ENCODE measurements at places on chromosomes 16 and 17.

GRCh38 chr17:61647047-61647446 lies 56.0 kb upstream of the NACA2 start:
- no peak for DNase-seq

GRCh38 chr16:65576631-65577030 lies 454.8 kb upstream of the CDH11 start:
- no peak for DNase-seq

GRCh38 chr17:5901731-5902130 lies 168.4 kb upstream of the WSCD1 start:
- no peak for DNase-seq

- no peak for DNase-seq
Observed at GRCh38 chr16:50165473-50165872, 12.4 kb downstream of the TENT4B start.

DNA sequence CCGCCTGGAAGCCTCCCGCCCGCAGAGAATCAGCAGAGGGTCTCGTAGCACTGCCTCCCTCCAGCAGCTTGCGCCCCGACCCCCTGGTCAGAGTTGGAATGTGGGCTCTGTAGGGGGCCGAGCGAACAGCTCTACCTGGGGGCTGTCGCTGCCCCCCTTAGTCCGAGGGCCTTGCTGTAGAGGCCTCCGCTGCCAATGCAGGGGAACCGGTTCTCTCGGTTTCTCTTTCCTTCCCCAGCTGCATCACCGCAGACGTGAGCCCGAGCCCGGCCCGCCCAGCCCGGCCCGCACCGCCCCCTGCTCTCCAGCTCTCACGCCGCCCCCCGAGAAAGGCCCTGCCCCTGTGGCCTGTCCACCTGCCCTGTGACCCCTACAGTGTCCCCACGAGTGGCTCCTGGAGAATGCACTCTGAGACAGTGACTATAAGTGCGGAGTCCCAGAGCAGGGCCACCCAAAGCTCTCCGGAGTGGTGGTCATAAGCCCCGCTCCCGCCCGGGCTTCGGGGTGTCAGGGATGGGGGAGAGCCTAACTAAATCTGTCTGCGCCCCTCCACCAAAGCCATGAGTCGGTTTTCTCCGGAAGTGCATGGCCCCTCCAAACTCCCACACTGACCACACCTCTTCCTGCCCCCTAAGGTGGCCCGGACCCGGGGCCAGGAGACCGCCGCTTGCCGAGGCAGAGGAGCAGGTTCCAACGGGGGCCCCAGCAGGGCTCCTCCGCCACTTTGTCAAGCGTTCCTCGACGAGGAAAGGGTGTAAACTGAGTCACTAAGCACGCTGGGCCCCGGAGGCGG lies 1.7 kb downstream of the ARHGAP27 start:
- DNase-seq, result no peak

- no peak for DNase-seq
Observed at GRCh38 chr16:79912592-79913310, 312.2 kb upstream of the MAF start.

DNA sequence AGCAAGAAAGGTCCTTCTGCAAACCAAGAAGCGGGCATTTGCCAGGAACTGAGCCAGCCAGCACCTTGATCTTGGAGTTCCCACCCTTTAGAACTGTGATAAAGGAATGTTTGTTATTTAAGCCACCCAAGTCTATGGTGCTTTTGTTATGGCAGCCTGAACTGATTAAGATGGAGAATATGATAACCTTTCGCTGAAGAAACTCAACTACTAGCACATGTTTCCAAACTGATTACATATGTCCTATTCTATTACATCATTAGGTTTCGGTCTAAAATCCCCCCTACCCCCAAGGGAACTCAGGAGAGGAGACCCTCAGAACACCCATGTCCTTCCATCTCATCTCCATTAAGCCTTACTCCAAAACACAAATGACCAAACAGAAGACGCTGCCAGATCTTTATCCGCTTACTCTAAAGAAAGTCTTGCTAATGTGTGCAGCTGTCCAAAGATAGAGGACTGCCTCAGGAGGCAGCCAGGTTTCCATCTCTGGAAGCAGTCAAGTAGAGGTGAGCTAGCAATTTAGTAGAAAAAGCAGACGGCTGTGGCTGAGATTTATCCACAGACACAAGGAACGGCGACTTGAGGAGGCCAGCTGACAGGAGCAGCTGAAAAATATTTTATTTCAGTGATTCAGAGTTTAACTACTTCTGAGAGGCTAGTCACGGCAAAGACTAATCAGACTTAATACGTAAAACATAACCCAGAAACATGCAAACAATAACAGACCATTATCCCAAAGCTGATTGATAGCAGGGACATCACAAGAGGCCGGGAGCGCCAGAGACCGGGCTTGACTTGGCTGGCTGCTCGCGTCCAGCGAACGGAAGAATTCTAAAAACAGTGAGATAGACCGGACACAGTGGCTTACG lies 611.4 kb upstream of the CDH5 start:
- DNase-seq, result no peak

GRCh38 chr17:28369684-28370034 lies 448 bp downstream of the VTN start:
- no peak for DNase-seq

Measured in CD4-positive, alpha-beta T cell (primary cell).